ENCODE measurements at places on chromosomes 7 and 10.

DNA sequence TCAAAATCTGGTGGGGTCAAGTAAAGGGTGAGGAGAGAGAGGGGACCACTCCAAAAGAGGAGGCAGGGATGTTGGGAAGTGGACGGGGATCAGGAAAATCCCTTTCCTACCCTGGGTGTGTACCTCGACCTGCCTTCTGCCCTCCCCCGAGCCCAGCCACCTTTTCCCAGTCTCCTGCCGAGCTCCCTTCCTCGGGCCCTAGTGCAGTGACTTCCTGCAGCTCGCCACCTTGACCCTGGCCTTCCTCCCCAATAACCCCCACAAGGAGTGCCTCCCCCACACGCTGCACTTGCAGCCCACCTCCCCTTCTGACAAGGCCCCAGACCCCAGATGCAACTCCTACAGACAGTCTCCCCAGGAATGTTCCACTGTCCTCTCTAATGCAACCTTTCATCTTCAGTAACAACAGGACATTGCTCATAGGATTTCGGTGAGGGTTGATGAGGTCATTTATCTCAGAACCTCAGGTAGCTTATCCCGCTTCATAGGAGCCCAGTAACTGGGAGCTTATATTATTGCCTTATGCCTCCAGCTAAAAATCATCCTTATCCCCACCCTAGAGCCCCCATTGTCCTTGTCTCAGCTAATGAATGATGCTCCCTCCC, 90.1 kb downstream of the MKI67 start:
- DNase-seq = no peak

DNA sequence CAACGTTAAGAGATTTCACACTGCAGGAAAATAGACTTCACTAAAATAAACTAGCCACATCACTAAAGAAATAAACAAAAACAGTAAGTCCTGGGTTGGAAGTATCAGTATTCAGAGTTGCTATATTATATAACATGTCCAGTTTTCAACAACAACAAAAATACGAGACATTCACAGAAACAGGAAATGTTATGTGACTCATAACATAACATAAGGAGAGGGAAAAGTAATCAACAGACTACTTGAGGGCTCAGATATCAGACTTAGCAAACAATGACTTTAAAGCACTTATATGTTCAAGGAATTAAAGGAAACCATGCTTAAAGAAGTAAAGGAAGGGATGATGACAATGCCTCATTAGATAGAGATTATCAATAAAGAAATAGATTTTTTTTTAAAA, 73.5 kb upstream of the MKLN1 start:
- DNase-seq = no peak

- no peak for DNase-seq
These were observed 93.5 kb upstream of the MPP7 start for GRCh38 chr10:28396331-28396730.

GRCh38 chr7:151987748-151988529, 31.7 kb downstream of the GALNTL5 start:
- no peak for DNase-seq

DNA sequence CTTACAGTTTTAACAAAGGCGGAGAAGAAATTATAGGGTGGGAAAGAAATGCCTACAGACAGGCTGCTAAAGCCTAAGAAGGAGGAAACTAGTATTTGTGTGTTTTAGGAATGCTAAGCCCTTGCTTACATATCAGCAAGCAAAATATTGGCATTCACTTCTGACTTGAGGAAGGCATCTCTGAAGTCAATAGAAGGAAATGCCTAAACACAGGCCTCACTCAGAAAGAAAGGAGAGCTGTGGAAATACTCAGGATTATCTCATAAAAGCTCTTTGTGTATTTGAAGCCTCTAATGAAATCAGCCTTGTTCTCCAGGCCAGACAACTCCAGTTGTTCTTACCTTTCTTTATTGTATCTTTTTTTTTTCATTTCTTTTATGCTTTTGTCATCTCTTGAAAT, 158.0 kb downstream of the AUTS2 start:
- DNase-seq = no peak

DNA sequence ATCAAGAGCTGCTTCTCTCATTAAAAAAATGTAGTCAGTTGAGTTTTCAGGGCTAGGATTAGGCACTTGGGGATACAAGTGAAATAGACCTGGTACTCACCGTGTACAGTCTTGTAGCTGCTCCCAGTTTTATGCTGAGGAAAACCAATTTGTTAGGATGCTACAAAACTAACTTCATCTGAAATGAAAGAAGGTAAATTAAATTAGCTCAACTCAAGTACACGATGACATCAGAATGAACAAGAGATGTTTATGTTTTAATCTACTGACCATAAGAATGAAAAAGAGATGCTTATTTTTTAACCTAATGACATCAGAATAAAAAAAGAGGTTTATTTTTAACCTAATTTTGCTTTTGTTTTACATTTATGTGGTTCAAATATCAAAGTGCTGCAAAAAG, 73.7 kb downstream of the AP3M1 start:
- DNase-seq = no peak

DNA sequence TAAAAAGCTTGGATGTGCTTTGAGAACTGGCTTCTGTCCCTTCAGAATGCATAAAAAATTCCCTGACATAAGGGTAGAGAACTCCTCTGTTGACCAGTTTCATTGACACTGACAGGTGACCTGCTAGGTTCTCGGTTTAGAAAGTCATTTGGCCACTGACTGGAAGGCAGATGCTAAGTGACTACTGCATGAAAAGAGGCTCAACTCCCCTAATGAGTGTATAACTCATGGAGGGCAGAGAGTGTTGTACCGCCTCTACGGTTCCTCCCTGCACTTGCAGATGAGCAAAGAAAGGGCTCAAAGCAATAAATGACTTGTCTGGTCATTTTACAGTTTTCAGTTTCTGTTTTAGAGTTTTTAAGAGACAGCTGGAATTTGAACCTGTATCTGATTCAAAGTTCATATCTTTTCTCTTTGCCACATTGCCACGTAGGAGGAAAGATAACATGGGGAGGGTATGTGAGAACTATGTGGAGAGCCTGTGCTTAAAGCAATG, 2.9 kb upstream of the FGL2 start:
- no peak for DNase-seq
